ENCODE measurements at places on chromosomes 12 and 14. TPM values are rescaled to one million over a fixed set of nuclear protein-coding genes. Genes with fewer than 3 reads are reported as not detected.

- DNase-seq: no peak
These were observed 200.1 kb downstream of the DAD1 start for GRCh38 chr14:22388669-22389595.

DNA sequence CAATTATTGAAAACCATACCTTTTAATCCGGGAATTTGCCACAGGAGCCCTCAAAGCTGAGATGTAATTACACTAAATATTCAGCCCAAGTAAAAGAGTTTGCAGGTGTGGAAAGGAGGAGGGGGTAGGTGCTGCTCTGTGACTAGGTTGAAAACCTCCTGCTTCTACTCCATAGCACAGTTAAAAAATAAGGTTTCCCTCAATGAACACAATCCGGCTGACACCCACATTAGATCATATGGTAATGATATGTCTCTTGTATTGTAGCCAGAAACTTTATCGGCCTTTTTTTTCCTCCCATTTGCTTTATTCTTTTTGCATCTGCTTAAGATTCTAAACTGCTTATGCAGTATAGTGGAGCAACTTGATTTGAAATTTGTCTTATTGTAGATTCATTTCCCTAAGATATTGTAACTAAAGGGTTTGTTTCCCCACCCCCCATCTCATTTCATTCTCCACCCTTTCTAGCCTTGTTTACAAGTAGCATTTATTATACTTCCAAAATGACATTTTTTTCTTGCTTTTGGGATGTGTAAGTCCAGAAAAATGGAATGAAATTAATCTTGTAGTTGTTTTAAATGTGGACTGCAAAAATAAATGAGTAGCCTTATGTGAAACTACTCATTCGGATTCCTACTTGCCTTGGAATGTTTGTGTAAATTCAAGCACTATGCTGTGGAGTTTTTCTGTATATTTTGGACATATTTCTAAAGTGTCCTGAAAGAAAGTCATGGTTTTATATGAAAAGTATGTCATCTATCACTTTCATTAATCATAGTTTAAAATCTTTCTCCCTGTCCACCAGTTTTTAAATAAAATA lies at the start of gene DCN:
Gene DCN (minus strand): TSS at position 182 of the 820 bp plus-strand sequence. CDS start 4,265 bp downstream, outside the sequence.
- DNase-seq: no peak

GRCh38 chr12:52244615-52244994 lies 11.6 kb downstream of the KRT7 start:
- no peak for DNase-seq

- no peak for DNase-seq
These were observed 198.9 kb upstream of the RGS6 start for GRCh38 chr14:71733210-71733883.

GRCh38 chr12:123034865-123035264 lies 54.4 kb downstream of the ARL6IP4 start:
- DNase-seq: no peak

DNA sequence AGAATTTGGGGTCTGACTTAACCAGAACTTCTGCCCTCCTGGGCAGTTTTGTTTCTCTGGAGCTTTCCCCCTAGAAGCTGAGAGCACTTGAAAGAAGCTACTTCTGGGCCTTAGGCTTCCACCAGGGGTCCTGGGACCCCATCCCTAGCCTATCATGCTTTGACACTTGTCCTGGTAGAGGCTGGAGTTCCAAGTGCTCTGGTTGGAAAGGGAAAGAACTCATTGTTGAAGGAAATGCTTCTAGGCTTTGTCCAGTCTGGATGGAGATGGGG lies 1.4 kb upstream of the COL2A1 start:
- DNase-seq: no peak

Gene PTGER2
- not detected for total RNA-seq

DNA sequence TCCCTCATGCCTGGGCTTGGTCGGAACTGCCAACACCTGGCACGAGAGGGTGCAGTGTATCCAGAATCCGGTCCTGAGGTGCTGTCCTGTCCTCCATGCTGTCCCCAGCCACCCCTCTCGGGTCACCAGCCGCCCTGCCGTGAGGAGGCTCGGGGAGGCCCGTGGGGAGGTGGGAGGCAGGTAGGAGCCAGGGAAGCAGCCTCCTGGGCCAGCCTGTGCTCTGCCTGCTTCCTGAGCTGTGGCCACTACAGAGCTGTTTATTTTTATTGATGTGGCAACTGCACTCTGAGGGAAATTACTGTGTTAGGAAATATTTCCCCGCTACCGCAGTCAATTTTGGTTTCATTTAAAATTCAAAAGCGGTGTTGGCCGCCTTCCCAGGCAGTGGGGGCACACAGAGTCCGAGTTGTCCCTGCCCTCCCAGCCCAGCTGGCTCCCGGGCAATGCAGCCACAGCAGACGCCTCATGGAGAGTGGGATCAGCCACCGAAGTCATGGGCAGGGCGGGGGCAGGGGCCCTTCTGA lies 18.3 kb downstream of the NOC4L start:
- no peak for DNase-seq

DNA sequence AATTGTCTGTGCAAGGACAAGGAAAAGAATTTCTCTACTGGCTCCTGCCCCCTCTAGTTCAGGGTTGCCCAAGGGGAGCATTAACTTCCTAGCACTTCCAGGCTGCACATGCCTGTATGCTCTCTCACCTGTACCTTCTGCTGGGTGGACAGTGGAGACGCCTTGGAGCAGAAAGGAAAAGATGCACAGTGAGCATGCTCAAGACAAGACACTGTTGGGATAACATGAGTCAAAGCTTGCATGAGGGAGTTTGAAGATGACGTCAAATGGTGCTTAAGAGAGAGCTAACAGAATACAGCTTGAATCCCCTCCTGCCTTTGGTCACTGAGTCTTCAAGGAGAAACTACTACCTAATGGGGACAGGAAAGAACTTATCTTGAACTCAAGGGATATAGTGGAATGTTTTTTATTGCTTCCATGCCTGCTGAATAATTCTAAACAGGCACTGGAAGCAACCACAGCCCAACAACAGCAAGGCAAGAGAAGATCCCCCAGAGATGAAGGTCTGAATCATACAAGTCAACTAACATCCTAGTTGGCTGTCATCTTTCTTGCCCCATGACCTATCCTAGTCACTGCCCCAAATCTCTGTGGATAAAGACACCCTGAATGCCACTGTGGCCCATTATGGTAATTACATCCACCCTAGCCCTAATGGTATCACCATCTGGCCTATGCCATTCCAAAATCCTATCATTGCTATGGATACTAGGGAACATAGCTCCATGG lies 23.5 kb downstream of the RPS6KA5 start:
- DNase-seq: no peak

DNA sequence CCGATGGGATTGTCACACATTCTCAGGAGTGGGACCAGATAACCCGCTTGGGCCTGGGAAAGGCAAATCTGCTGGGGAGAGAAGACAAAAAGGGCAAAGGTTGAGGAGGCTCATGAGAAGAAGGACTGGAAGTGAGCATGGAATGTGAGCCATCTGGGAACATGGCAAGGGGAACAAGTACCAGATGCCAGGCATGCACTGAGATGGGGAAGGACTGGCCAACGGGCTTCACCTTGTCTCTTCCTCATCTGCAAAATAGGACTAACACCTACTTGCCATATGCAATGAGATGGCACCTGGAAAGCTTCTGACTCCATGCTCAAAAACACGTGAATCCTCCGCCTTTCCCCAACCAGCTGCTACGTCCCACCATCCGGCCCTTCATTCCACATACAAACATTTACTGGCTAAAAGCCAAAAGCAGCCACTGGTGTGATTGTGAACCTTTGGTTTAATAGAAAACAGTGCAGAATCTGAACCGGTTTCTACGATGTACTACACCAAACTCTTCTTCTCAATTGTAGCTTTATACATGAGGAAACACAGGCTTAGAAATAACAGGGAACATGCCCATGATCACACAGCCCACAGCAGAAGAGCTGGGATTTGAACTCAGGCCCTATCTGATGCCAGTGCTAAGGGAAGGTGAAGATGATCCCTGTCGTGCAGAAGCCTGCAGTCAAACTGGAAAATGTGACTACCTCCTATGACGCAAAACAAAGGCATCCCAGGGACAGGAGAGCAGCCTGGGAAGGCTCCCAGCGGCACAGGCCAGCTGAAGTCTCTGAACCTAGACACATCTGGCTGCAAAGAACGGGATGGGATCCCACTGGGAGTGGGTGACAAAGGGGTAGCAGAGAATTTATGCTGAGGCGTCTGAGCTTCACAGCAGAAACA lies 112.1 kb downstream of the TTC7B start:
- no peak for DNase-seq

GRCh38 chr14:71380271-71380670 lies 473.0 kb downstream of the PCNX1 start:
- no peak for DNase-seq

Gene NANOG
- total RNA-seq: 6.1 TPM

GRCh38 chr12:64103825-64104740 lies 118.0 kb downstream of the KICS2 start:
- no peak for DNase-seq

DNA sequence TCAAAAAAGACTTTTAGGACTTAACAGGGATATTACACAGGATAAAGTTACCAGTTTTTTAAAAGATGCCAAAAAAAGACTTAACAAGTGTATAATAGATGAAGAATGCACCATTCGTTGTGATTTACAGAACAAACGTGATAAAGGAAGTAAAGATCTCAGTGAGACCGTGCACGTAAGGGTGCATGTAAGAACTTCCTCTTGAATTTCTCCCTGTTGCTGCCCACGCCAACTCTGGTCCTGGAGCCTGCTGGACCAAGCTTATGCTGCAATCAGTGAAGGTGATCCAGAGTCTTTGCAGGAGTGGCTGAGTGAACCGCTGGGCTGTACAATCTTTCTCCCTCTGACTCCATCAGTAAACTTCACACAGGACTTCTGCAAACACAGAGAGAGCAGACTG lies 593.7 kb downstream of the TMEM121 start:
- DNase-seq: no peak

Gene YARS2
- 74.3 TPM for total RNA-seq

DNA sequence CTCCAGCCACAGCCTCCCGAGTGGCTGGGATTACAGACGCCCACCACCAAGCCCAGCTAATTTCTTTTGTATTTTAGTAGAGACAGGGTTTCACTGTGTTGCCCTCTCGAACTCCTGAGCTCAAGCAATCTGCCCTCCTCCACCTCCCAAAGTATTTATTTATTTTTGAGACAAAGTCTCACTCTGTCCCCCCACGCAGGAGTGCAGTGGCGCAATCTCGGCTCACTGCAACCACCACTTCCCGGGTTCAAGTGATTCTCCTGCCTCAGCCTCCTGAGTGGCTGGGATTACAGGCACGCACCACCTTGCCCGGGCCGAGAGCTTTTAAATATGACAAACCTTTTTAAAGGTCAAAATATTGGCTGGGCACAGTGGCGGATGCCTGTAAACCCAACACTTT lies 14.6 kb downstream of the NUMB start:
- DNase-seq: no peak

DNA sequence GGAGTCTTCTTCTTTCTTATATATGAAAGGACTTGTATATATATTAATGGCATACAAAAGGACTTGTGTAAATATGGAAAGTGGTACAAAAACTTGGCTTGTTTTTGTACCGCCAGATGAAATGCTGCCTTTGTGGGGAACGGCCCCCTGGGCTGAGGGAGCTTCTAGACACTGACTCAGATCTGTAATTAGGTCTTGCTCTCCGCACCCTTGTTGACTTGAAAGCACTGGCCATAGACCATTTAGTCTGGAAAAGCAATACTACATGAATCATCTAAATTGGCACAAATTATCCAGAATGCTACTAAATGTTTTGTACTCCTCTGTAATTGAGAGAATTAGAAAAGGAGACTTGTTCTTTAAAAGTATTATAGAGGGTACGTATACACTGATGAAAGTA lies 399.9 kb upstream of the RGS6 start:
- DNase-seq: no peak

DNA sequence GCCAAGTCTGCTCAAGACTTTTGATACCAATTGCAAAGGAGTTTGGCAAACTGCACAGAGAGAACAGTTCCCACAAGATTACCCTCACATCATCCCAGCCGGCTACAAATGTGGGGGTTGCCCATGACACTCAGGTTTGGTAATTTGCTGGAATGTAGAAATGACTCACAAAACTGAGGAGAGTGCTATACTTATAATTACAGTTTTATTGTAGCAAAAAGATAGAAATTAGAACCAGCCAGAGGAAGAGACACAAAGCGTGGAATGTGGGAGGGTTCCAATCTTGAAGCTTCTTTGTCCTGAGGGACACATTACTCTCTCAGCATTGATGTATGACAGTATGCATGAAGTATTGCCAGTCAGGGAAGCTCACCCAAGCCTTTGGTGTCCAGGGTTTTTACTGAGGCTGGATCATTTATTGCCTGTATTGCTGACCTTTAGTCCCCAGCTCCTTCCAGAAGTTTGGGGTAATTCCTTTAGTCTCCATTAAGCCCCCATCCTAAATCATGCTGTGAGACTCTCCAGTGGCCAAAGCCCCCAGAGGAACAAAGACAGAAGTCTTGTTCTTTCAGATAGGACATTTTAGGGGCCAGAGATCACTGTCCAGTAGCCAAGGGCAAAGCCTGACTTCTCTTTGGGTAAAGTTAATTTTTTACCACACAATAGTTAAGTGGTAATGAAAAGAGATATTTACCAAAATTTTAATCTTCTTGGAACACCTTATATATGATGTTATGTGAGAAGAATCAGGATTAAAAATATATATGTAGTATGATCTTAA lies 9.9 kb downstream of the TBK1 start:
- DNase-seq: no peak

- no peak for DNase-seq
These were observed 10.5 kb upstream of the RFLNA start for GRCh38 chr12:124284368-124284767.
